ENCODE measurements at places on chromosomes 1 and 21.

DNA sequence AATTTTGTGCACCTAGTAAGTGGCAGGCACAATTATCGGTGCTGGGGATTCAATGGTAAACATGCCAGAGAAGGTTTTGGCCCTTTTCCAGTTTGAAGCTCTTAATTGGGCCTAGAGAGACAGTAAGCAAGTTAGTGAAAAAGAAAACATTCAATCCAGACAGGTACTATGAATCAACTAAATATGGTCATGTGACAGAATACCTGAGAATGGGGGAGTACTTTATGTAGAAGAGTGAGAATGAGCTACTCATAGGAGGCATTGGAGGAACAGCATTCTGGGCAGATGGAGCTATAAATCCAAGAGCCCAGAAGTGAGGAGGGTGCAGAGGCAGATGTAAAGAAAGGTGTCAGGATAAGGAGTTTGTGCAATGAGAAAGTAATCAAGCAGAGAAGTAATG lies 1017.9 kb downstream of the ADGRL2 start:
- DNase-seq: no peak

DNA sequence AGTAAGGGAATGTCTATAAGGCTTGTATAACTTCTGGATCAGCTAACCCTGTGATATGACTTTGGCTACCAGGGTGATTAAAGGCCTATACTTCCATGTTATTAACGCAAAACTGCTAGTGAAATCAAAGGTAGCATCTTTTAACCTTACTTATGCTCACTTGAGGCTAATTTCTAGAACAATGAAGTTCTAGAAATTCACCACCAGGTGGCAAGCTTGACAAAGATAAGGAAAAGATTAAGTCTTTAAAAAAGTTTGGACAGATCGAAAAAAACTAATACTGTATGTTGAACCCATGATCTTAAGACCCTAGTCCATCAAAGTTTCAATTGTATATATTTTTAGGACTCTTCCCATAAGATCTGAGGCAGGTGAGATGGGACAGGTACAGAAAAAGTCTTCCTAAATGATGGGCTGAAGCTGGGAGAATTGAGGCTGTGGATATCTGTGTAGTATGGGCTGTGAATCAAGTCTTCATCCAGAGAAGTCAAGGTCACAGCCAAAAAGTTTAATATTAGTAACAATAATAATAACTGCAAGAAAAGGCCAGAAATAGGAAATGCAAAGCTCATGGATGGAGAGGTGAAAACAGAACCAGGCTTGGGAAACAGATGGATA lies 18.8 kb downstream of the KYAT3 start:
- peak; percentile 42 for DNase-seq

DNA sequence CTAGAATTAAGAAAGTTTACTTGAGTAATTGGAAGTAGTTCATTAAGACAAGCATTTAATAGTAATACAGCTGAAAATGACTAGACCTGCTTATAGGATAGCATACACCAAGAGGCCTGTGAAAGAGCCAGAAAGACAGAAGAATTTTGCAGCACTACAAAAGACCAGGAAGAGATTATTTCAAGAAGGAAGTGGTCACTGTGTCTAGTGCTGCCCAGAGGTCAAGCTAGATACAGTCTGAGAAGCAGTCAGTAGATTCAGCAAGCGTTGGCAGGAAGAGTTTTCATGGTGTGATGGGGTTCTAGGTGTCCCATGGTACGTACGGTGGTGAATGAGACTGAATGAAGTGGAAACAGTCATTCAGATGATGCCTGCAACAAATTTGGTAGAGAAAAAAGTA lies 31.5 kb downstream of the RGS8 start:
- no peak for DNase-seq

DNA sequence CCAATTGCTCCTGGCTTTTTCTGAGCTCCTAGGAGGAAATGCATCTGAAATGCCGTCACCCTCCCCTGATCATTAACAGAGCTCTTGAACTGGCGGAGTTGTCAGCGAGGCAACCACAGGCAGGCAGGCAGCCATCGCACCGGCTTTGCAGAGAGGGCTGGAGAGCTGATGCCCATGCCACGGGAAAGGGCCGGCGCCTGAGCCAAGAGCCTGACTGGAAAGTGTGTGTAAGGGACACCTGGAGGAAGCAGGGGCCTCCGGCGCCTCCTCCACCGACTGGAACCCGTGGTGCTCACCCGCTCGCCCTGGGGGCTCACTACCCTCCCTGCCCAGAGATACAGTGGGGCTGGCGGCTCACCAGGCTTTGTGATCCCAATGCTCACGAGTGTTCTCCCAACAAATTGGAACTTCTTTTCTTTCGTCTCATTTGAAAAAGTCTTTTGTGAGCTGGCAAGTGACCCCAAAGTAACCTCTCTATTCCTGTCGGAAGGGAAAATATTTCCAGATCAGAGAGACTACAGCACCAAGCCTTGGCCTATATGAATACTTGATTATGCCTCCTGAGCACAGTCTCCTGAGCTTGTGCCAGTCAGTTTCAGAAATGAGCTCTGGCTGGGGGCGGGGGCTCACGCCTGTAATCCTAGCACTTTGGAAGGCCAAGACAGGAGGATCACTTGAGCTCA lies 97.7 kb upstream of the SLC25A33 start:
- DNase-seq: no peak

DNA sequence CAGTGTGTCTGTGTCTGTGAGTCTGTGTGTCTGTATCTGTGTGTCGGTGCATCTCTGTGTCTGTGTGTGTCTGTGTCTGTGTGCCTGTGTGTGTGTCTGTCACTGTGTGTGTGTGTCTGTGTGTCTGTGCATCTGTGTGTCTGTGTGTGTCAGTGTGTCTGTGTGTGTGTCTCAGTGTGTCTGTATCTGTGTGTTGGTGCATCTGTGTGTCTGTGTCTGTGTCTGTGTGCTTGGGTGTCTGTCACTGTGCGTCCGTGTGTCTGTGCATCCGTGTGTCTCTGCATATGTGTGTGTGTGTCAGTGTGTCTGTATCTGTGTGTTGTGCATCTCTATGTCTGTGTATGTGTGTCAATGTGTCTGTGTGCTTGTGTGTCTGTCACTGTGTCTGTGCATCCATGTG lies 44.7 kb upstream of the POFUT2 start:
- no peak for DNase-seq

- no peak for DNase-seq
Measured at GRCh38 chr1:203589595-203589994, 37.0 kb upstream of the ATP2B4 start.

DNA sequence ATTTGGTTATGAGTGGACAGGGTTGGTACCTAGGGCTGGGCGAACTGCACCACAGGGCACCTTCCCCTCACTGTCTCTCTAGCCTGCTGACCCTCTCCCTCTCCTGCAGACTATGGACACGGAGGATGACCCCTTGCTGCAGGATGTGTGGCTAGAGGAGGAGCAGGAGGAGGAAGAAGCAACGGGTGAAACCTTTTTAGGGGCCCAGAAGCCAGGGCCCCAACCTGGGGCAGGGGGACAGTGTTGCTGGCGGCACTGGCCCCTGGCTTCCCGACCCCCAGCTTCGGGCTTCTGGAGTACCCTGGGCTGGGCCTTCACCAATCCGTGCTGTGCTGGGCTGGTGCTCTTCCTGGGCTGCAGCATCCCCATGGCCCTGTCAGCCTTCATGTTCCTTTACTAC lies 21.9 kb downstream of the DISP3 start:
- DNase-seq: no peak

DNA sequence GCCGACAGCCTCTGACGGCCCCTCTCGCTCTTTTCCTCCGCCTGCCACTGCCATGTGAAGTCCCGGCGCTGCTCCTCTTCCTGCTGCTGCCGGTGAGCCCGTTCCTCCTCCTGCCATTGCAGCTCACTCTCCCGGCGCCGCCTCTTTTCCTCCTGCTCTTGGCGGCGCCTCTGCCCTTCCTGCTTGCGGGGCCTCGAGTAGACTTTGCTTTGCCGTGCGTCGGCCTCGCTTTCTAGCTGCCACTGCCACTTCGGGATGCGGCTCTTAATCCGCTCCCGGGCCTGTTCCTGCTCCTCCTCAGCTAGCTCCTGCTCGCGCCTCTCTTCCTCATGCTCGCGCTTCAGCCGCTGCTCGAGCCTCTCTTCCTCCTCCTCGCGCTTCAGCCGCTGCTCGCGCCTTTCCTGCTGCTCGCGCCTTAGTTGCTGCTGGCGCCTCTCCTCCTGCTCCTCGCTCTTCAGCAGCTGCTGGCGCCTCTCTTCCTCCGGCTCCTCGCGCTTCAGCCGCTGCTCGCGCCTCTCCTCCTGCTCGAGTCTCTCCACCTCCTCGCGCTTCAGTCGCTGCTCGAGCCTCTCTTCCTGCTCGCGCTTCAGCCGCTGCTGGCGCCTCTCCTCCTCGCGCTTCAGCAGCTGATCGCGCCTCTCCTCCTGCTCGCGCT lies 4.3 kb downstream of the TCHH start:
- peak; percentile 40 for DNase-seq

- no peak for DNase-seq
Measured at GRCh38 chr1:1858382-1859086, 32.4 kb downstream of the GNB1 start.

DNA sequence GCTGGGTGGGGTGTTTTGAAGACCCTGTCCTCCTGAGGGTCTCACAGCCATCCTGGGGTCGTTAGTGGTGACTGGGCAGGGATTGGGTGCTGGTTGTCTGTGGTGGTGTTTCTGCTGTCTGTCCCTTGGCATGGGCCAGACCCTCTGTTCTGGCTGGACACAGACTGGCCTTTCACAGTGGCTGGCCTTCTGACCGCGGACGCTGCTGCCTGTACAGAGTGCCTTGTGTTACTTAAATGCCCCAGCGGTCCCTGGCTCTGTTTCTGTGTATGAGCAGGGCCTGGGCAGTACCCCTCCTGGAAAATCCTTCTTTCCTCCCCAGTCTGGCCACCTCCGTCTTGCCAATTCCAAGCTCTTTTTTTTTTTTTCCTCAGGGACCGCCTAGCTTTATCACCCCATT lies 50.9 kb downstream of the SH3BGR start:
- no peak for DNase-seq

GRCh38 chr1:60833173-60833572 lies 249.2 kb upstream of the NFIA start:
- no peak for DNase-seq

GRCh38 chr1:101915597-101915996 lies 81.1 kb downstream of the OLFM3 start:
- no peak for DNase-seq

DNA sequence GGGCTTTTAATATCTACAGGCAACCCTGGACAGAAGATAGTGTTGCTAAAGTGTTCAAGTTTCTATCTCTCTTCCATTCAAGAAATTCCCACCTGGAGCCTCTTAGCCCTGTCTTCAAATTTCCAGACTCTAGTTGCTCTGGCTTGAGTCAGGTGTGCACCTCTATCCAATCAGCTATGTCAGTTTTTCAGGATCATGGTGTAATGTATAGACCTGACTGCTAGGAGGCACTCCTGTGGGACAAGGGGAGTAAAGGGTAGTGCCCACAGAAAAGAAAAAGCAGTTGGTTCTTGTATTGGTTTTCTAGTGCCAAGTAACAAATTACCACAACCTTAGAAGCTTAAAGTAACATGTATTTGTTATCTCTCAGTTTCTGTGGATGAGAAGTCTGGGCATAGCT lies 6.2 kb upstream of the ZRANB2 start:
- DNase-seq: no peak

GRCh38 chr1:183126000-183126366 lies 60.1 kb upstream of the LAMC2 start:
- DNase-seq: no peak

- no peak for DNase-seq
Measured at GRCh38 chr1:109543988-109544735, 4.3 kb upstream of the GNAI3 start.

GRCh38 chr1:225527575-225527974 lies 99.7 kb upstream of the LBR start:
- DNase-seq: no peak

- no peak for DNase-seq
Measured at GRCh38 chr21:26185021-26185420, 14.5 kb upstream of the APP start.

All from activated CD4-positive, alpha-beta T cell treated with anti-CD3 and anti-CD28 coated beads, Interleukin-2, Interleukin-4, amounts not matched to agents 100 ng/mL and 50 ng/mL, durations not matched to agents 16 hours and 8 hours (primary cell).